ENCODE measurements at places on chromosomes 11 and 22. TPM values are rescaled to one million over a fixed set of nuclear protein-coding genes. Genes with fewer than 3 reads are reported as not detected.

OR5D14 gene
- total RNA-seq, result not detected

ALKBH3 gene
- total RNA-seq, result 31.9 TPM

SLC22A6 gene
- not detected for total RNA-seq

EIF3M gene
- 203 TPM for total RNA-seq

RCOR2 gene
- 4.3 TPM for total RNA-seq

P4HA3 gene
- total RNA-seq, result 1.1 TPM

CBX7 gene
- total RNA-seq, result 1.8 TPM

CREBZF gene
- 43.2 TPM for total RNA-seq

TBC1D22A gene
- 35.3 TPM for total RNA-seq

PDE2A gene
- 0.43 TPM for total RNA-seq

CHRM1 gene
- not detected for total RNA-seq

FXYD2 gene
- total RNA-seq, result not detected

SEC14L2 gene
- total RNA-seq, result 36.1 TPM

NLRP14 gene
- not detected for total RNA-seq

PTPRCAP gene
- 1.6 TPM for total RNA-seq

OR51A7 gene
- not detected for total RNA-seq

GGTLC2 gene
- total RNA-seq, result 1.5 TPM

SYT12 gene
- not detected for total RNA-seq

ANKRD42 gene
- total RNA-seq, result 8.2 TPM

SHANK2 gene
- 5.9 TPM for total RNA-seq
